Effector memory CD8-positive, alpha-beta T cell (primary cell): ENCODE measurements at places on chromosomes 5 and 9.

GRCh38 chr5:126354858-126355731 is 68.1 kb upstream of the GRAMD2B start:
- H3K27me3 ChIP-seq, result peaks cover 6% of the 10 kb centered on the region
- H3K27ac ChIP-seq, result no peak overlapping the region
- no peaks in the 10 kb centered on the region for H3K4me1 ChIP-seq
- no peaks in the 10 kb centered on the region for H3K36me3 ChIP-seq
- no peak overlapping the region for H3K4me3 ChIP-seq
- DNase-seq, result no peak

DNA sequence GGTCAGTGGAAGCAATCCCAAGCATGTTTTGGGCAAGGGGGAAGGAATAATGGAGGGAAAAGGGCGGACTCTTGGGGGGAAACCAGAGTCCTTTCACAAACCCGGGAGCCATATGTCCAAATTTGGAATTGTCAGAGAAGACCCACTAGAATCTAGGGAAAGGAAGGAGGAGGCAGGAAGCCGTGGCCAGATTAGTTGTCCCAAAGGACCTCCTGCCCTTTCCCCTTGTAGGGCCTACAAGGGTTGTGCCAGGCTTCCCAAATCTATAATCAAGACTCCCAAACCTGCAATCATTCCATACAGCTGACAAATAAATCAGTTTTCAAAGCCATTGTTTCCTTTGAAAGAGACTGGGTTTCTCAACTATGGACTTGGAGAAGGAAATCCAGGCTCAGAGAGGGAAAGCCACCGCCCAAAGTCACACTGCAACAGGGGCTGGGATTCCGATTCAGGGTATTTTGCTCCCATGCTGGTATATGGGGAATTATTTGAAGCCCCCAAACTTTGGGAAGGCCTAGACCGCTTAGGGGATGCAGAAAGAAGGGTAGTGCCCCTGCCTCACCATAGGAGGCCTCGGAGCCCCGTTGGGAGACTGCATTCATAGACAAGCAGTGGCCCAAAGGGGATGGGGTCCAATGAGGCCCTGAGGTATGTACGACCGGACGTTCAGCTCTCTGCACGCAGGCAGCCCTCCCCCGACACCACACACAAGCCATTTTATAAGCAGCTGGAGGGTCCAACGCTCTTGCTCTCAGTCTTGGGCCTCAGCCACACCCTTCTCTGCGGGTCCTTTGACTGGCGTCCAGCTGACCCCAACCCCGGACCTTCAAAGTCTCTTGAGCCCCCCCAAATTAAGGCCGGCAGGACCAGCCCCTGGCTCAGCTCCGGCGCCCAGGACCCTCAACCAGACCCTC is 815 bp downstream of the ANXA6 start:
- no peaks in the 10 kb centered on the region for H3K27me3 ChIP-seq
- peak overlapping the region; percentile 96 for H3K4me3 ChIP-seq
- DNase-seq, result no peak
- peaks cover 55% of the 10 kb centered on the region for H3K4me1 ChIP-seq
- peaks cover 22% of the 10 kb centered on the region for H3K36me3 ChIP-seq
- peak overlapping the region; percentile 95 for H3K27ac ChIP-seq

DNA sequence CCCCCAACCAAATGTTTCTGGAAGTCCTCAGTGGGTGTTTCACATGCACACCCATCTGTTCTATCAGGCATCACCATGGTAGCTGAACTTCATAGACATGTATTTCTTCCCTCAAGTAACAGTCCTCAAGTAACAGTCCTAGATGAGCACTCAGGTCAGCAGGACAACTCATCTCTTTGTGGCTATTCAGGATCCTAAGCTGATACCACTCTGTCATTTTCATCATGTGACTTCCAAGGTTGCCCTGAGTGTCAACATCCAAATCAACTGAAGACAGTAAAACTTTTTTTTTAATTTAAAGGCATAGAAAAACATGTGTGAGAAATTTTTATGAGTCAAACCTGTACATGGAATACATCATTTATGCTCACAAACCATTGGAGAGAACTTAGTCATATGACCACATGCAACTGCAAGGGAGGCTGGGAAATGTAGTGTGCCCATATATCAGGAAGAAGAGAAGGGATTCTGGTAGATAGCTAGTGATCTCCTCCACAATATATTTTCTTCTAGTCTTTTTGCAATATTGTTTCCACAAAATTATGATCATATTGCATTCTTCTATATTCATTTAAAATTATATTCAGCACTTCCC is 64.2 kb upstream of the FST start:
- DNase-seq, result no peak
- H3K27me3 ChIP-seq, result no peaks in the 10 kb centered on the region
- no peak overlapping the region for H3K4me3 ChIP-seq
- peaks cover 5% of the 10 kb centered on the region for H3K4me1 ChIP-seq
- no peak overlapping the region for H3K27ac ChIP-seq

DNA sequence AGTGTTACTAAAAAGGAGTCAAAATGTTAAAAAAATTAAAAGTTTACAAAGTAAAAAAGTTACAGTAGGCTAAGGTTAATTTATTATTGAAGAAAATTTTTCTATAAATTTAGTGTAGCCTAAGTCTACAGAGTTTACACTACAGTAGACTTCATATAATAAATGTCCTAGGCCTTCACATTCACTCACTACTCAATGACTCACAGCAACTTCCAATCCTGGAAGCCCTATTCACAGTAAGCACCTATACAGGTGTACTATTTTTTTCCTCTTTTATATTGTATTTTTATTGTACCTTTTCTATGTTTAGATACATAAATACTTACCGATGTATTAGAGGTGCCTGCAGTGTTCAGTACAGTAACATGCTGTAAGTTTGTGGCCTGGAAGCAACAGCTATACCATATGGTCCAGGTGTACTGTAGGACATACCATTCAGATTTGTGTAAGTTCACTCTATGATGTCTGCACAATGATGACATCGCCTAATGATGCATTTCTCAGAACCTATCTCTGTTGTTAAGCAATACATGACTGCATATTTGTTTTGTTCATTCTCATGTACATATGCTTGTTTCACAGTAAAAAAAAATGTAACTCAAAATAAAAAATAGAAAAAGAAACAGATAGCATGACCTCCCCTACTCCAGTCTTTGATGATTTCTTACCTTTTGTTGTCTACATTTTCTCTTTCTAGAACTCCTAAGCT is 64.7 kb downstream of the NR3C1 start:
- H3K27ac ChIP-seq, result no peak overlapping the region
- H3K4me1 ChIP-seq, result peaks cover 22% of the 10 kb centered on the region
- no peak overlapping the region for H3K4me3 ChIP-seq
- H3K27me3 ChIP-seq, result no peaks in the 10 kb centered on the region
- H3K36me3 ChIP-seq, result peaks cover 6% of the 10 kb centered on the region
- no peak for DNase-seq

DNA sequence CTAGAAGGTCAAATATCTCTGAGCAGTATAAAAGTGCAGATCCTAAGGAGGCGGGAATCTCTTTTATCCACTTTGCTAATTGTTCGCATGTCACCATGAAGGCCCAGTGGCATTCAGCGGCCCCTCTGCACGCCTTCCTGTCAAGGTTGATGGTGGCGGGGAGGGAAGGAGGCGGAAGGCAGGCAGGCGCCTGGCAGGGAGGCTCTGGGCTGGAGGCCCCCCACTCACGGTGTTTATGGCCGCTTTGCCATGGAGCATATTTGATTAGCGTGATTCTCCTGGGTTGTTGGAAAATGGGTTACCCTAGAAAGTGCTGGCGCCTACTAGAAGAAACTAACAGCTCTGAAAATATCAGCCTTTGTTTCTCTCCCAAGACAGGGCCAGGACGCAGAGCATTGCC is 209.6 kb downstream of the FSTL4 start:
- no peak overlapping the region for H3K4me3 ChIP-seq
- H3K4me1 ChIP-seq, result no peaks in the 10 kb centered on the region
- no peaks in the 10 kb centered on the region for H3K36me3 ChIP-seq
- no peak overlapping the region for H3K27ac ChIP-seq
- H3K27me3 ChIP-seq, result peaks cover 14% of the 10 kb centered on the region
- DNase-seq, result no peak

- no peak for DNase-seq
- no peaks in the 10 kb centered on the region for H3K36me3 ChIP-seq
- no peaks in the 10 kb centered on the region for H3K4me1 ChIP-seq
- H3K4me3 ChIP-seq, result no peak overlapping the region
These were observed 24.4 kb upstream of the LMX1B start for GRCh38 chr9:126589349-126589748.

DNA sequence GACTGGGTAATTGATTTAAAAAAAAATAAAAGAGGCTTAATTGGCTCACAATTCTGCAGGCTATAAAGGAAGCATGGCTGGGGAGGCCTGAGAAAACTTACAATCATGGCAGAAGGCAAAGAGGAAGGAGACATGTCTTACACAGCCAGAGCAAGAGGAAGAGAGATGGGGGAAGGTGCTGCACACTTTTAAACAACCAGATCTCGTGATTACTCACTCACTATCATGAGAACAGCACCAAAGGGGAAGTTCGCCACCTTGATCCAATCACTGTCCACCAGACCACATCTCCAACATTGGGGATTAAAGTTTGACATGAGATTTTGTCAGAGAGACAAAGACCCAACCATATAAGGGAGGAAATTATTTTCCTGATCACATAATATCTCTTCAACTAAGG is 138.8 kb upstream of the NR4A3 start:
- H3K36me3 ChIP-seq, result peaks cover 3% of the 10 kb centered on the region
- no peak overlapping the region for H3K4me3 ChIP-seq
- no peak overlapping the region for H3K27ac ChIP-seq
- H3K4me1 ChIP-seq, result no peaks in the 10 kb centered on the region
- no peaks in the 10 kb centered on the region for H3K27me3 ChIP-seq

GRCh38 chr9:9998491-9999287 is 614.1 kb downstream of the PTPRD start:
- no peaks in the 10 kb centered on the region for H3K36me3 ChIP-seq
- H3K4me1 ChIP-seq, result no peaks in the 10 kb centered on the region
- H3K27me3 ChIP-seq, result no peaks in the 10 kb centered on the region
- H3K4me3 ChIP-seq, result no peak overlapping the region
- H3K27ac ChIP-seq, result no peak overlapping the region
- no peak for DNase-seq

- no peak overlapping the region for H3K27ac ChIP-seq
- no peak for DNase-seq
- no peaks in the 10 kb centered on the region for H3K4me1 ChIP-seq
These were observed 41.5 kb downstream of the EDIL3 start for GRCh38 chr5:84343171-84343570.

GRCh38 chr5:78648359-78649210 is at the start of gene LHFPL2:
Gene LHFPL2 (minus strand): TSS chr5:78648772. CDS start chr5:78510213, 138,559 bp downstream.
- H3K4me1 ChIP-seq, result peaks cover 9% of the 10 kb centered on the region
- no peak within 1 kb of the TSS for H3K27ac ChIP-seq
- H3K27me3 ChIP-seq, result peaks cover 57% of the 10 kb centered on the region
- DNase-seq, result no peak
- H3K4me3 ChIP-seq, result peak within 1 kb of the TSS; percentile 75
- H3K36me3 ChIP-seq, result no peaks in the 10 kb centered on the region

DNA sequence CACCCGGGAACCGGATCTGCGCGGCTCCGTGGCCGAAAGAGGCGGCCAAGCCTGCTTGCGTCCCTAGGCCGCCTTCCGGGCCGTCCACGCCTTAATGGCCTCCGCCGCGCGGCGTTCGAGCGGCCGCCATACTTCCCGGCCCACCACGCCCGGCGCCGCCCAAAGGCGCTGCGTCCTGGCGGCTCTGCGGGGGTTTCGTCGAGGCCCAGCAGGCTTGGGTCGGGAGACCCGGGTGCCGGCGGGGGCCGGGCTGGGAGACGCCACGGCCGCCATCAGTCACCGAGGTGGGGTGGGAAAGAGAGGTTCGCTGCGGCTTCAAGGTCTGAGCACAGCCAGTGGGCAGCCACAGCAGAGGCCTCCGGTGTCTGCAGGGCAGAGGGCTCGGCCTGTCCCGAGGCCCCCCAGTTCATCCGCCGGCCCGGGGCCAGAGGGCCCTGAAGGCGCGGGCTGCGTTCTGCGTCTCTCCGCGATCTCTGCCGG is 545.8 kb upstream of the CDH10 start:
- H3K4me3 ChIP-seq, result no peak overlapping the region
- no peaks in the 10 kb centered on the region for H3K36me3 ChIP-seq
- no peaks in the 10 kb centered on the region for H3K27me3 ChIP-seq
- no peak overlapping the region for H3K27ac ChIP-seq
- DNase-seq, result no peak
- no peaks in the 10 kb centered on the region for H3K4me1 ChIP-seq

DNA sequence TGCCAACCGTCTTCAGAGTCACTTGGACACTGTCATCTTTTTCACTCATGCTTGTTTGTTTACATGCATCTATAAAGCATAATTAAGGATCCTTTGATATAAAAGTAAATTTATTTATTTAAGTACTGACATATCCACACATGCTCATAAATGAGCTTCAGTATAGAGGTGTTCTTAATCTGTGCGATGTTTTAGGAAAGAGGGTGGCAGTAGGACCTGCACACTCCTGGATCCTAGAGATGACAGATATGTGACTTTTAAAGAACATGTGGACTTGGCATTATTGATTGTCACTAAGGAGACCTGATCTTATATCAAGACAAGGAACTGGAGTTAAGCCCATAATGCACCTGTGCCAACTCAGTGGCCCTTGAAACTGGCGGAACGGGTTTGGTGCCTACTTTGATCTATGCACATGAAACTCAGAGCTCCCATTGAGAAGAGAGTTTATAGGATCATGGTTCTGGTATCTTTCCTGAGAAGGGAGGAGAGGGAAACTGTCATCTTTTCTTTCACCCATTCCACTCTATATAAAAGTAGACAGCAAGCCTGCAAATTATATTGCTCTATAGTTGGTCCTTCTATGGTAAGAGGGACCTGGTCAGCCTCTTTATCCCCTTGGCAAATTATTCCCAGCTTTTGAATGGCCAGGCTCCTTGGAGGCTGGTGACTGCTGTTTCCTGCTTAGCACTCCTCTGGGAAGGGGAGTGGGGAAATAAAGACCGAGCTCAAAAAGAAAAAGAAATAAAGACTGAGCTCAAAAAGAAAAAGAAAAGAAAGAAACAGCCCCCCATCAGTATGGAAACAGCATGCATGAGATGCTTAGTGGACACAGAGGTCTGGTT is 57.8 kb upstream of the LIFR start:
- H3K36me3 ChIP-seq, result no peaks in the 10 kb centered on the region
- no peak overlapping the region for H3K4me3 ChIP-seq
- no peaks in the 10 kb centered on the region for H3K4me1 ChIP-seq

GRCh38 chr5:73668017-73668416 is 42.0 kb downstream of the ARHGEF28 start:
- peaks cover 33% of the 10 kb centered on the region for H3K27me3 ChIP-seq
- H3K27ac ChIP-seq, result no peak overlapping the region
- no peak for DNase-seq
- peaks cover 3% of the 10 kb centered on the region for H3K36me3 ChIP-seq
- peaks cover 24% of the 10 kb centered on the region for H3K4me1 ChIP-seq
- H3K4me3 ChIP-seq, result no peak overlapping the region

GRCh38 chr5:142667831-142668230 is 18.1 kb downstream of the FGF1 start:
- H3K36me3 ChIP-seq, result no peaks in the 10 kb centered on the region
- DNase-seq, result no peak
- H3K4me3 ChIP-seq, result no peak overlapping the region
- H3K4me1 ChIP-seq, result no peaks in the 10 kb centered on the region
- H3K27me3 ChIP-seq, result peaks cover 33% of the 10 kb centered on the region
